Stomach (tissue), 19 donors: ENCODE measurements at places on chromosomes 2 and 18. TPM values are rescaled to one million over a fixed set of nuclear protein-coding genes. Genes with fewer than 3 reads are reported as not detected.

GRCh38 chr2:227267410-227268115, 57.5 kb upstream of the MFF start:
- DNase-seq = no peak

CENPA gene
- not detected for total RNA-seq

- no peak for DNase-seq
Measured at GRCh38 chr2:15839426-15840124, 100.8 kb upstream of the MYCN start.

GRCh38 chr2:189109921-189110397, 69.6 kb downstream of the COL5A2 start:
- no peak for DNase-seq

FSHR gene
- not detected for total RNA-seq

MYO5B gene
- total RNA-seq = 29.2 TPM

DNA sequence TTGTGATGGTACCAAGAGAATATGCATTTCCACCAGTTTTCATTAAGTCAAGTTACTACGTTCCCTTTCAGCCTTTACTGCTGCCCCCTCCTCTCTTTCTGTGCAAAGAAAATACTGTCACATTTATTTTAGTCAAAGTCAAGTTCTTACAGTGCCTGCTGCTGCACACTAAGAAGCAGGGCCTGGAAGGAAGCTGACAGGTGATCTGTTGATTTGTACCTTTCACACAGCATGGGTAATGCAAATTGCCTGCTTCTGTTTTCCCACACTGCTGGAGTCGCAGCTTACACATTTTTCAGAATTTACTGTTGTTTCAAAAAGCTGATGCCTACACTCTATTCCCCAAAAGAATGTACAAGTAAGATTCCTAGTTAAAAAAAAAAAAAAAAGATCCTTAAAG, 48.7 kb upstream of the CD226 start:
- no peak for DNase-seq

- no peak for DNase-seq
Measured at GRCh38 chr2:69944756-69945155, 16.7 kb downstream of the ASPRV1 start.

- no peak for DNase-seq
Measured at GRCh38 chr2:98701230-98701629, 29.7 kb downstream of the MGAT4A start.

DNA sequence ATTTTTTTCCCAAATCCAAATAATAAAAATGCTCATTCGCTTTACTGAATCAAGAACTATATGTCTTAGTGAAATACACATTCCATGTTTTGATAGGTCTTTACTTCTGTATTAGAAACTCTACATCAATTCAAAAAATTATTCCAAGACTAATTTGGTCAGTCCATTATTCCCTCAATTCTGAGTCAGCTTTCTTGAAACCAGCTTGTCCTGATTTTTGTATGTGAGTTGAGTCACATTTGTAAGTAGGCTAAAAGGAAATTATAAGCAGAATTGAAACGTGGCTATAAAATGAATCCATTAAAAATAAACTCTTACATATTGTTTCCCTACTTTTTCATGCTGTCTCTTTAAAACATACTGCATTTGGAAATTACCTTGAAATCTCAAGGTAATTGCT, 113.0 kb downstream of the DNER start:
- DNase-seq = no peak

DNA sequence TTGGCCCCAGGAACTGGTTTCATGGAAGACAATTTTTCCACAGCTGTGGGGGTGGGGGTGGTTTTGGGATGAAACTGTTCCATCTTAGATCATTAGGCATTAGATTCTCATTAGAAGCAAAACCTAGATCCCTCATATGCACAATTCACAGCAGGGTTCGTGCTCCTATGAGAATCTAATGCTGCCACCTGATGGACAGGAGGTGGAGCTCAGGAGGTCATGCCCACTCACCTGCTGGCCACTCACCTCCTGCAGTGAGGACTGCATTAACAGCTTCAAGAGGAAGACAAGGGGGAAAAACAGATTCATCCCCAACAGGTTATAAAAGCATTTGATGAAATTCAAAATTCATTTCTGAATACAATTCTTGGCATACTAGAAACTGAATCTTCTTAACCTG, 38.5 kb downstream of the THAP4 start:
- peak; percentile 57 for DNase-seq

DNA sequence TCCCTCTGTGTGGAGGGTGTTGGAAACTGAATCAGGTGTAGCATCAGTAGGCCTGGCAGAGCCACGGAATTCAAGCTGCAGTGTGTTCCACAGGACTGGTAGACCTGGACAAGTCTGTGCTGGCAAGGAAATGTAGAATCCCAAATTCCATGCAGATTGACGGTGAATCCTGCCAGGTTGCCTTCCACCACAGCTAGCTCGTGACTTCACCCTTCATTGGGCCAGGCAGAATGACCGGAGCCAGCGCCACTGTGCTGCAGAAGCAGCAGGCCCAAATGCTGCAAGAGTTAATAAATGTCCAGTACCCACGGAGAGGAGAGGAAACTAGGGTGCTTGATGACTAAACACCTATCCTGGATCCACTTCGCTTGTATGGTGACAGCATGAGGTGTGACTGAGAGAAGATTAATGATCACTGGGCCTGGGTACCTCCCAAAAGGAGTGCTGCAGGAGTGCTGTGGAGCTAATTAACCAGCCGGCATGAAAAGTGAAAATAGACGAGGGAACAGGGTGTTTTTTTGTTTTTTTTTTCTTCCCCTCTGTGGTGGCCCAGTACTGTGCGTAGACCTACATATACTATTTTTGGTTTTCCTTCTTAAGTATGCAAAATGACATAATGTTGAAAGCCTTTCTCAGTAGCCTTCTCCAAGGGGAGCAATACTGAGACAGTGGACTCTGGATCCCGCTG, 122.2 kb downstream of the TANC1 start:
- no peak for DNase-seq

- DNase-seq = no peak
Measured at GRCh38 chr2:214624166-214624760, 185.2 kb downstream of the BARD1 start.

GRCh38 chr2:230748087-230748486, 35.4 kb downstream of the CAB39 start:
- DNase-seq = no peak

- no peak for DNase-seq
Measured at GRCh38 chr2:239669181-239669898, 268.5 kb upstream of the HDAC4 start.

GRCh38 chr2:7011356-7012083, 94.3 kb downstream of the RNF144A start:
- DNase-seq = no peak

PLCD4 gene
- 2.5 TPM for total RNA-seq

DNA sequence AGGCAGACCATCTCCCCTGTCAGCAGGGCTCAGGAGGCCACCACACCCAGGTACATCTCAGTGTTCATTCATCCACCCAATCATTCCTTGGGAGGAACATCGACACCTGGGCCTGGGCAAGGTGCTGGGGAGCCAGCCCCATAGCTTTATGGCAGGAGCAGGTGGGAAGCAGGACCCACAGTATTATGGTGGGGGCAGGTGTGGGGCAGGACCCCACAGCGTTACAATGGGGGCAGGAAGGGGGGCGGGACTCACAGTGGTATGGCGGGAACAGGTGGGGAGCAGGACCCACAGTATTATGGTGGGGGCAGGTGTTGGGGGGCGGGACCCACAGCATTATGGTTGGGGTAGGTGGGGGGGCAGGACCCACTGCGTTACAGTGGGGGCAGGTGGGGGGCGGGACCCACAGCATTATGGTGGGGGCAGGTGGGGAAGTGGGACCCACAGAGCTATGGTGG, 128.9 kb upstream of the HS6ST1 start:
- DNase-seq = peak; percentile 2

- DNase-seq = peak; percentile 66
Measured at GRCh38 chr2:232521959-232522622, 1.9 kb downstream of the PRSS56 start.

GRCh38 chr2:65885266-65885665, 452.9 kb upstream of the SPRED2 start:
- DNase-seq = no peak

GRCh38 chr2:7035884-7036283, 118.7 kb downstream of the RNF144A start:
- no peak for DNase-seq

- no peak for DNase-seq
Measured at GRCh38 chr18:50651334-50651733, 91.4 kb downstream of the MAPK4 start.

ANO7 gene
- total RNA-seq = 6.7 TPM

GRCh38 chr2:39481611-39482010, 44.5 kb upstream of the MAP4K3 start:
- DNase-seq = no peak

DNA sequence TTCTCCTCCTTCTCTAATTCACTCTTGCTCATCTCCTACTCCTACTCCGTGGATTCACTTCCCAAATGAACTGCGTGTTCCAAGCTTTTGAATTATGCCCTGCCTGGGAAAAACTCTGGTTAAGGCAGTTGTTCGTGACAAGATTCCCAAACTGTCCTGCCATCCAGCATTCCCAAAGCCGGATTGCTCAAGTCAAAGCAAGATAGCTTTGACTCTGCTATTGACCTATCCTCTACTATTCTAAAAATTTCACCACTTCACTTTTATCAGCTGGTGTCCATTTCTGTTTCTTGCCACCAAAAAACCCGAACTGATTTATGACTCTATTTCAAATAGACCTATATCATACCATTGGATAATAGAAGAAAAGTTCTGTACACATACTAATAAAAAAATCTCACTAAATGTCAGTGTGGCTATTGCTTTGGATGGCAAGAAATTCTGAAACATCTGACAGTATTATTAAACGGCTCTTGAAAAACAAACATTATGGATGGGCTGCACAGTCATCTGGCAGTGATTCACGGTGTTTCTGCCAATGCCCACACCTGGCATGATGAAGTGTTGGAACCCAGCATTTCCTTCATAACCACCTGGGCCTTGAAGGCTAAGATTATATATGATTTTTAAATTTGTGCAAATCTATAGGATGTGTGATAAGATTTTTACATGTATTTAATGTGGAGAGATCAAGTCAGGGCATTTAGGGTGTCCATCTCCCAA, 87.4 kb downstream of the NCKAP5 start:
- no peak for DNase-seq

SERPINB11 gene
- total RNA-seq = not detected

DNA sequence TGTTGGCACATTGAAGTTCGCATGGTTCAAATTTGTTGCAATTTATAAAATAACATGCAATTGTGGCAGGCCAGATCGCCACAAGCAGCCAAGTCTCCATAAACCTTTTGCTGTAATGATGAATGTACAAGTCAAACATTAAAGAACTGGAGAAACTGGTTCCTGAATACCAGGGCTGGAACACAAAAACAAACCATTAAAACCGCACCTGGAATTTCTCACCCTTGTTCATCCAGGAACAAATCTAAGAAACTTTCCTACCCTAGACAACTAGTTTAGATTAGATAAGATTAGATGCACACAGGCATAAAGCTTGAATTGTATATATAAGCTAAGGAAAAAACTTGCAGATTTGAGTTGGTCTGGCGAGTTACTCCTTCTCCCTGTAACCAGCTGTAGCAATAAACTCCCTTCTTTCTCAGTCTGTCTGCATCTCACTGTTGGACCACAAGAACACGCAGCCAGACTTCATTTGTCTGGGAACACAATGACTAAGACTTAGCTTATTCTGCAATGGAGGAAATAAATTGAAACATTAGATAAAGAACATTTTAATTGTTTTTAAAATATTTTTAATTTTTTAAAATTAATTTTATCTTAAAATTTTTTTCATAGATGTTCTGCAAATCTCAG, 1835.5 kb upstream of the LRRTM1 start:
- DNase-seq = no peak

DNA sequence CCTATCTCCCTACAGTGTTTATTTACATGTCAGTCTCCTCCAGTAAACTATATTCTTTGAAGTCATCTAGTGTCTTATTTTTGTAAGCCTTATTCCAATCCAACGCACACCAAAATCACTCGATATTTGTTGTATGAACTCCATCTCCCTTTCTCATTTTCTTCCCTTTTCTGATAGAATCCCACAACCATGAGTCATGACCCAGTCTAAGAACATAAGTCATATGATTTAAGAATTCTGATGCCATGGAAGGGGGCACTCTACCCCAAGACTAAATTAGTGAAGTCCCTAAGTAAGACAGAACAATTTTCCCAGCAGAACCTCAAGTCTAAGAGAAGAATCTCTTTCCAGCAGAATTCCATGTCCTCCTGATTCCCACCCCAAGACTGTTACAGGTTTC, 5.4 kb downstream of the CHMP3 start:
- DNase-seq = no peak

- DNase-seq = no peak
Measured at GRCh38 chr2:224024270-224024669, 14.8 kb downstream of the SERPINE2 start.
